ENCODE measurements at places on chromosomes 6 and 20.
A peak's percentile ranks its signal among the peaks of the same experiment; 100 is the strongest.

GRCh38 chr6:88982720-88983119 lies 19.3 kb upstream of the RNGTT start:
- peak; percentile 73 for DNase-seq

DNA sequence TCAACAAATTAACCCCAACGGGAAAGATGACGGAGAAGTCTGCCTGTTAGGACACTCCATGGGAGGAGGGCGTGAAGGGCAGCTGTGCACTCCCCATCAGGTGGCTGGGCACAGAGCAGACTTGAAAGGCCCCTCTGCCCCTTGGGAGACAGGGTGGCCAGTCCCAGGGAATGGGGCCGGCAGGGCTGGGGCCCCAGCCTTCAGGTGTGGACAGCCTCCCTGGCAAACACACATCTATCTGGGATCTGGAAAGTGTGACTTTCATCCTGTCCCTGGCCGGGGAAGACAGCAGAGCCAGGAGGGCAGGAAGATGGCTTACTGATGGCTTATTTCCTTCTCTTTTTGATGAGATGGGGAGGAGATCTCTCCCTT lies 4.5 kb upstream of the FRMD1 start:
- DNase-seq, result no peak

- no peak for DNase-seq
These were observed 109.7 kb upstream of the FOXQ1 start for GRCh38 chr6:1202201-1202600.

GRCh38 chr20:50191065-50191543 lies 474 bp downstream of the CEBPB start:
- DNase-seq, result peak; percentile 64

- DNase-seq, result no peak
These were observed 4.2 kb downstream of the CLIC5 start for GRCh38 chr6:46011188-46012085.

DNA sequence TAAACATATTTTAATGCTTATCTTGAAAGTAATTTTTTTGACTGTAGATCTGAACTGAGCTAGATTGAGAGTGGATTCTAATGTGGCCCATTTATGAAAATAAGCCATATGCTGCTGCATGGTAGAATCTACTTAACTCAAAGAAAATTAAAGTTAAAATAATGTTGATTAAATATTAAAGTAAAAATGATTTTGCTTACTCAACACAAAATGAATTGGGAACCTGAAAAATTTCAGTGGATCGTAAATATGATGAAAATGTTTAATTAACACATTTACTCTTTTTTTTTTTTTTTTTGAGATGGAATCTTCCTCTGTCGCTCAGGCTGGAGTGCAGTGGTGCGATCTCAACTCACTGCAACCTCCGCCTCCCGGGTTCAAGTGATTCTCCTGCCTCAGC lies 144.5 kb upstream of the HMGN3 start:
- no peak for DNase-seq

GRCh38 chr6:76004202-76004601 lies 68.3 kb downstream of the IMPG1 start:
- no peak for DNase-seq

DNA sequence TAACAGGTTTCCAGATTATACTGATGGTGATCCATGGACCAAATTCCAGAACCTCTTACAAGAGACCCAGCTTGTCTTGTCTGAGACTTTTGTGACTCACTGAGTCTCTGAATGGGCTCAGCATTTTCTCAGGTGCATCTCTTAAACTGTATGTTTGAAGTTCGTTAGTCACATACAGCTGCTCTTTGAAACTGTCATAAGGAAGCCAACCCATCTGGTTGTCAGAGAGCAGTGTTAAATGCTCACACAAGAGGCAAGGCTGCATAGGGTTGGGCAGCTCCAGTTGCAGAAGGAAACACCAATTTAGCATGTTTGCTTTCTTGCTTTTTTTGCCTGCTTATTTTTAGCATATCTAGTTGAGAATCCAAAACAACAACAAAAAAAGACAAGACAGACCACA lies 47.1 kb downstream of the TRIM27 start:
- no peak for DNase-seq

DNA sequence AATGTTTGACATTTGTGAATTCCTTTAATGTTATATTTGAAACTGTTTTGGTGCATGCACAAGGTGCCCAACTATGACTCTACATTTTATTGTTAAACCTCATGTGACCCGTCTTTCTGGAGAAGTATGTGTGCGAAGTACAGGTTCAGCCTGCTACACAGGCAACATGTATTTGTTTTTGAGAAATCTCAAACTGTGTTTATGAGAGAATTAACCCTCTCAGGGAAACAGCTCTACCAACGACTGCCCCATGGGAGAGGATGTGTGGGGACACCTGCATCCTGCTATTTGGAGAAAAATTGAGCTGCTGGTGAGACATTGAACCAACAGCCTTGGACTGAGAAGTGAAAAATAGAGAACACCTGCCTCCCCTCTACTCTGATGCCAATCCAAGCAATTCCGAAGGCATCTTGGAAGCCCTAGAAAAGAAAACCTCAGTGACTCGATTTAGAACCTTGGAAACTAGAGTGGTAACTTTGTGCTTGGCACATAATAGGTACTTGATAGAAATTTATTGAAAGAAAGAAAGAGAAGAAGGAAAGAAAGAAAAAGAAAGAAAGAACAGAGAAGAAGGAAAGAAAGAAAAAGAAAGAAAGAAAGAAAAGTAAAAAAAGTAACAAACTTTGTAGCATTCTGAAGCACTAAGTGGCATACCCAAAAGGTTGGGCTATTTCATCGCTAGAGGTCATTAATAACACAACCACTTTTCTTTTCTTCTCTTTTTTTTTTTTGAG lies 2.9 kb upstream of the AKAP12 start:
- DNase-seq, result no peak

- peak; percentile 42 for DNase-seq
These were observed 56.6 kb upstream of the SMOC2 start for GRCh38 chr6:168384045-168385036.

- peak; percentile 63 for DNase-seq
These were observed 145.7 kb downstream of the BTBD9 start for GRCh38 chr6:38493931-38494547.
